ENCODE measurements at places on chromosomes 4 and X.

DNA sequence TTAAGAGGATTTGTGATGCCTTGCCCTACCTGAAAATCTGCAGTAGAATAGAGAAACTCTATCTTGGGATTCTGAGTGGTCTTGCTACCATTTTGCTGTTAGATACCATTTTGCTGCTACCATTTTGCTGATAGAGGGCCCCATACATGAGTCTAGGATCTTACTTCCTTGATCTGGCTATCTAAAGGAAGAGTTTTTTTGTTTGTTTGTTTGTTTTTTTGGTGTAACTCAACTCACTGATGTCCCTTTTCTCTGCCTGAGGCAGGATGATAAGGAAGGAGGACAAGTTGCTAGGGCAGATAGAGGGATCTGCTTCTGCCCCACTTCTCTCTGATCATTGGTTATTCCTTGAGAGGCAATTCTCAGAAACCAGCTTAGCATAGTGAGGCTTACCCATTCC, 31.0 kb downstream of the XK start:
- DNase-seq = no peak

DNA sequence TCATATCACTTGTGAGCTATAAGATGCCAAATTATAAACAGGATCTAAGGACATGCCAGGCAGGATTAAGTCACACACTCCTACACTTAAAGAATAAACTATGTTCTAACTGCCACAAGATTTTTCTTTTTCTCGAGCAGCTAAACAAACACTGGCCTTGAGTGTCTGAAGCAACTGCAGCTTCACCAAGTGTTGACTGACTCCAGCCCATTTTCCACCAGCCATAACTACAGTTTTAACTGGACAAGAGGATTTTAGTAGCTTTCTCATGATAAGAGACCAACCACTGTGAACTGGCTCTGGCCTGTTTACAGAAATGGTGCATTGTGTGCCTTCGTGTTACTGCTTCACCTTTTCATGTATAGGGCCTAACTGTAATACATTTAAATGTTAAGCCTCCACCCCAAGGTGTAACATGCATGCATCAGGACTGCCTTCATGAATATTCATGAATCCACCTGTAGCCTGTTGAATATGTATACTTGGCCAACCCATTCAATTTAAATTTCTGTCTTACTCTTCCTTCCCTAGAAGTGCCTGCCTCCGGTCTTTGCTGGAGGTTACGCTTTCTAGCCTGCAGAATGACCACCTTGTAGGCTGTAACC, 10.8 kb downstream of the UCP1 start:
- DNase-seq = no peak

GRCh38 chr4:39124885-39125599, 57.3 kb upstream of the WDR19 start:
- DNase-seq = no peak

GRCh38 chr4:47462799-47463234, 685 bp downstream of the COMMD8 start:
- DNase-seq = no peak

DNA sequence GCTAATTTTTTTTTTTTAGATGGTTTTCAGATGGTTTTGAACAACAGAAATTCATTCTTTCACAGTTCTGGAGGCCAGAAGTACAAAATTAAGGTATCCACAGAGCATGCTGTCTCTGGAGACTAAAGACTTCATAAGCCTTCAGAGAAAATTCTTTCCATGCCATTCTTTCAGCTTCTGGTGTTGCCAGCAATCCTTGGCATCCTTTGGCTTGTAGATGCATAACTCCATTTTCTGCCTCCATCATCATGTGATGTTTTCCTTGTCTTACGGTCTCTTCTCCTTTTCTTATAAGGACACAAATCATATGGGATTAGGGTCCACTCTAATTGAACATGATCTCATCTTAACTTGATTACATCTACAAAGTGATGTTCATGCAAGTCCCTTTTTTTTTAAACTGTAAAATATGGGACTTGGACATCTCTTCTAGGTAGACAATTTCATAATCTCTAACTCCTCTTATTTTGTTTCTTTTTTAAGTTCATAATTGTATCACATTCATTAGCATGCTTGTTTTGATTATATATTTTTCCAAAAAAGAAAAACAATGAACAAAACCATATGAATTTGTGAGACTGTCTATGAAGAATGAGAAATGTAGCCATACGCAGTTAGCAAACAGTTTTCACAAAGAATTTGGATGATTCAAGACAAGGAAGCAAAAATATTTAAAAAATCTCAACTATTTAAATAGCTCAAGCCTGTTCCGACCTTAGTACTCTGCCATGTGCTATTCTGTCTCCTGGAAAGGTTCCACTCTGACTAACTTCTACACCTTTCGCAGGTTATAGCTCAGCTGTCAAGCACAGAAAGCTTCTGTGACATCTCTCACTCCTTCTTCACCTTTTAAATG, 53.1 kb upstream of the GIMD1 start:
- no peak for DNase-seq

DNA sequence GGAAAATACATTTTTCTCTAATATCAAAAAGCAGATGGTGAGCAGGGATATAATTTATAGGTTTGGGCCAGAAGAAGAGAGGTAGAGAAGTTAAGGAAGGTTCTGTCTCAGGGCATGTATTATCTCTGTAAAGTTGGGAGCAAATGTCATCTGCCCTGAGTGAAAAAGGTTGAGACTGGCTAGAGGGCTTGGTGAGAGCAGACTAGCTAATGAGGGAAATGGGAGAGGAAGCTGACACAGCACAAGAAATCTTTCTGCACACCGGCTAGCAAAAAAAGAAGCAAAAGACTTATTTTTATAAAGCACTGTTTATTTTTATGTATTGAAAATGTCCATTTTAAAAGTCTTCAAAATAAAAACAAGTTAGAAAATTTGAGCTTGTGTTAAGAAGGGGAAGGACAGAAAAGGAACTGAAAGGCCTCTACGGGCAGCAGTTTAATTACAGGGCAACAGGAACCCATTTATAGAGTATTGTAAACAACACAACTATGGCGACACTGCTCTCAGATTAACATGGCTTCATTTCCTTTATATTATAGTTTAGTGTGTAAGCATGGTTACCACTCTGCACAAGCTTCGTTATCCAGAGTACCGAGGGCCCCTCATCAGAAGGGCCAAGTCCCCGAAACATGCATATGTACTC, 17.4 kb downstream of the CD40LG start:
- DNase-seq = no peak

DNA sequence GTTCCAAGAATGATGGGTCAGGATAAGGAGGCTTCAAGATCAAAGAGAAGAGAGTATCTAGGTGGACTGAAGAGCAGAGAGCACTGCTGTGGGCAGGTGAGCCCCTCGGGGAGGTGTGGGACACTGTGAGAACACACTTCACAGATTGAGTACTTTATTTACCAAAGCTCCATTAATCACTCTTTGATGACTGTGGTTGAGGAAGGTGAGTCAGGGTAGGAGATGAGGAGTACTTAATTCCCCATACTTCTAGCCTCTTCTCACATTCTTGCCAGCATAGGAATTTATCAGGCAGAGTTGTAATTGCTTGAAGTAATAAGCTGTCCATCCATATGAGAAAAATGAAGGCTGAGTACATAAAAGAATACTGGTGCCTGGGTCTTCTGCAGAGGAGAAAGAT, 375.3 kb downstream of the PCDH10 start:
- no peak for DNase-seq

GRCh38 chr4:139749338-139749737, 83.7 kb downstream of the MGST2 start:
- no peak for DNase-seq

GRCh38 chr4:84530454-84530853, 31.4 kb upstream of the NKX6-1 start:
- DNase-seq = no peak

- no peak for DNase-seq
Measured at GRCh38 chr4:90958256-90958895, 831.2 kb downstream of the CCSER1 start.
